ENCODE measurements at places on chromosomes 1 and 21.

DNA sequence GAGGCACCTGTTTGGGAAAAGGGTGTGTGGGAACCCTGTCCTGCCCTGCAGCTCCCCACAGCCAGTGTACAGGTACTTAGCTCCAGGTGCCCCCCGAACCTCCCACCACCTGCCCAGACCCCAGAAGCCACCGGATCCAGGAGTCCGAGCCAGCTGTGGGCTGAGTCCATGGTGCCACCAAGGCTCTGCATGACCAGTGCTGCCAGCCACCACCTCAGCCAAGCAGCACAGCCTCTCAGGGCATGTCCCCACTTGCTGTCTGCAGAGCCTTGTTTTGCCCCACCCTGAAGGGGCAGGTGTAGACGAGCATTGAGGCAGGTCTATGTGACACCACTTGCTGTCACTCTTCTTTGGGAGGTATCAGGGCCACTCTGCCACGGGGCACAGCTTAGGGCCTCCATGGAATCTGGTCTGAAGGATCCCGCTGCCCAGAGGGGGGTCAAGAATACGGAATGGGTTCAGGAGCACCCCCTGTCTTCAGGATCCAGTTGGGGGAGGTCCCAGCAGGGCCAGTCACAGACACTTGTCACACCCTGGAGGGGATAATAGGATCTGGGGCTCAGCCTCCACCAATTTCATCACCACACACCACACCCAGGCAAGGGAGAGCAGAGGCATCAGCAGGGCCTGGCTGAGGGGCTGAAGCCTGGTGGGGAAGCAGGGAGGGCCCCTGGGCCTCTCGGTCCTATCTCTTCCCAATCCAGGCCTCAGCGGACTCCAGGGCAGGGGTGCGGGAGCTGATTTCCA is 27.7 kb downstream of the ARHGEF19 start:
- DNase-seq, result no peak

- peak; percentile 68 for DNase-seq
These were observed 14.1 kb upstream of the NUAK2 start for GRCh38 chr1:205335692-205336091.

- DNase-seq, result no peak
These were observed 63.1 kb downstream of the TMPRSS15 start for GRCh38 chr21:18340387-18340942.

- DNase-seq, result no peak
These were observed 24.2 kb downstream of the NCF2 start for GRCh38 chr1:183566026-183566425.

GRCh38 chr1:204108312-204109141 is 35.6 kb downstream of the SOX13 start:
- DNase-seq, result no peak

GRCh38 chr1:216793973-216794372 is 70.7 kb upstream of the ESRRG start:
- no peak for DNase-seq

- no peak for DNase-seq
These were observed 2.1 kb downstream of the GUK1 start for GRCh38 chr1:228142155-228142691.

Measured in effector CD4-positive, alpha-beta T cell (primary cell).